ENCODE measurements at places on chromosomes 6 and 20.

DNA sequence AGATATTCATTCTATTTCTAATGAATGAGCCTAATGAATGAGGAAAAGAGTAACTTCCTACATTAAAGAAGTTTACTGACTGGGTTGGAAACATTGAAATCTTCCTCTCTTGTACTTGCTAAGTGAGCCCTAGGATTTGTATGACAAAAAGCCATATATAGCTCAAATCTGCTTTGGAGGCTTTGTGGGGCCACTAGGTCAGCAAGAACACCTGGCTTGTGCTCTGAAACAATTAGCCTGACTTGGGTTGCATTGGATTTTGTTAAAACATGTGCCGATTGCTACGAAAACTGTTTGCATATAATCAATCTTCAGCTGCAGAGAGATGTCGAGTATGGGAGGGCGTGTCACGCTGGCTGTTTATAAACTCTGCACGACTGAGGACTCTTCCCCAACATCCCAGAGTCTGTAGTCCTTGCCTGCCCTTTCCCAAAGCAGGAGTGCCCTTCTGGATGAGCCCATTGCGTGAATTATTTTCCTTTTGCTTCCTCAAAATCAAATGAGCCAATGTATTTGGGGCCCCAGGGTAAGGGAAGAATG lies 684.8 kb downstream of the DHX35 start:
- no peak for DNase-seq

GRCh38 chr20:19549896-19550295 lies 208.2 kb upstream of the RIN2 start:
- DNase-seq, result no peak

GRCh38 chr6:39470506-39470905 lies 148.0 kb upstream of the KCNK16 start:
- DNase-seq, result no peak

DNA sequence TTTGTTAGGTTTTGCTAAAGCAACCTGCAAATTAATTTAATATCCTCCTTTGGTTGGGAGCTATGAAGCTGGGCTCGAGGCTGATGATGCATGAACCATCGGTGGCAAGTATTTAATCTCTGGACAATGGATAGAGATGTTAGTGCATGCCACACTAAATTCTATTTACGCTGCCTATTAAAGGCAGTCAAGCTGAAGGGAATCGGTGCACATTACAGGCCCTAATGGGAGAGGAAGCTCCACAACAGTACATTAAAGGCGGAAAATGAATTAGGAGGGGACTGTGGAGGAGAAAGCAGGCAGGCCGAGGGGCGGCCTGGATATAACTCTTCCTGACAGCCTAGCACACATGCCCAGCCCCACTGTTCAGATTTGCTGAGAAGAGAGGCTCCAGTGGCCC lies 132.4 kb upstream of the MAFB start:
- DNase-seq, result no peak

DNA sequence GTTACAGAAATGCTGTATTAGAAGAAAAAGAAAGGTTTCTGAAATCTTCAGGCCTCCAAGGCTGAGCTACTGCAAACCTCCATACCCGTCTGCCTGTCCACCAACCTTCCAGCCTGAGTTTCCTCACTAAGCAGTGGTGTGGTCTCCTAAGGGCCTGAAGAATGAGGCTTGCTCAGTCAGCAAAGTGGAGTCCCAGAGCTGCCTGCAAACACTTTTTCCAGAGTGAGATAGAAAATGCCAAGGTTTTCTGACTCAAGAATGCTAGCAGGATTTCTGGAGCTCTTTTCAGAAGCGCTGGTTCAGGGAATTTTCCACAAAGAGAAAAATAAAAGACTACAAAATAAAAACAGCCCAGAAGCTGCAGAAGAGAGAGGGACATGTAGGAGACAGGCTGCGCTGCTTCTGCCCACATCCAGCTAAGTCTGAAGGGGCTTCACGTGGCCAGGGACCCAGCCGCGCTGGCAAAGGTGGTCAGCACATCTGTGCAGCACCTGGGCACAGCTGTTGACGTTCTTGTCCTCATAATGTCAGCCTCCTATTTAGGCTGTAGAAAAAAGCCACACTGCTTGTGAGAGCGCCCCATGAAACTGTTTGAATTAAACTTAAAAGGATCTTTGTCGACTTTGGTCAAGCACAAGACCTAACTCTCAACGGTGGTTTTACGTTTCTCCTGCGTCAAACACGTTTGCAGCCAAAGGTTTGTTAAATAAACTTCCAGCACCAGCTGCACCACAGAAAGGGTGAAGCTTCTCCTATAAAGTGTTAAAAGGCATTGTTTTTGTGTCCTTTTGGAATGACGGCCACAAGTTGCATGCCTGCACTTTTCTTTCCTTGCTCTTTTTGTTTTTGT lies 209.0 kb downstream of the THBS2 start:
- DNase-seq, result no peak

DNA sequence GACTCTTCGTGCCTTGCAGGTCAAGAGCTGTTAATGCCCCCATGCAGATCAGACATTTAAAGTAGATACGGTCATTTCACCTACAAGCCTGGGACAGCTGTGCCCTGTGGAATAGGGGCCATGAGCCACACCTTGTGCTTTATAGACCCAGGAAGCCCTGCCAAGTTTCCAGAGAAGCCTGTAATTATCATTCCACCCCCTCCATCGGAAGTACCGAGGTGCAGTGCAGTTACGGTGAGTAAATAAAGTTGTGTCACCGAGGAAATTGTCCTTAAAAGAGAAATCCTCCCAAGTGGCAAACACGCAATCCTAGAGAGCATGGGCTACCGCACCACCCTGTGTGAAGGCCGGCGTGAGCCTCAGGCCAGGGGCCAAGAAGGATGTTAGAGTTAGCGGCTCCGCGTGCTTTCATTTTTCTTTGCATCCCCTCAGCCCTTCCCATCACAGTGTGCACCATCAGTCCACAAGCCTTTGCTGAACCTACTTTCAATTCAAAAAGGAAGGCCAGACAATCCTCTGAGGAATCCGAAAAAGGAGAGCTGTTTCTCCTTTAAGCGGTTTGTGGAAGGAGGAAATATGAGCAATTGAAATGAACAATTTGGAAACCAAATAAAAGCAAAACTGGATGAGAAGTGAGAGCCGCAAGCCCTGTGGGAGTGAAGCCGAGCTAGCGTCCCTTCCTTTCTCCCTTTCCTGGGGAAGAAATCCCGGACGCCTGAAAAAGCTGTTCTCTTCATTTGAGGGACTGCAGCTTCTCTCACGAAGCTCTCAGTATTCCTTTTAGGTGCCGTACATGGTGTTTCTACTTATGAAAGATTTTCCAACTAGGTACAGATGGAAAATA lies 183.3 kb upstream of the PDE10A start:
- no peak for DNase-seq

DNA sequence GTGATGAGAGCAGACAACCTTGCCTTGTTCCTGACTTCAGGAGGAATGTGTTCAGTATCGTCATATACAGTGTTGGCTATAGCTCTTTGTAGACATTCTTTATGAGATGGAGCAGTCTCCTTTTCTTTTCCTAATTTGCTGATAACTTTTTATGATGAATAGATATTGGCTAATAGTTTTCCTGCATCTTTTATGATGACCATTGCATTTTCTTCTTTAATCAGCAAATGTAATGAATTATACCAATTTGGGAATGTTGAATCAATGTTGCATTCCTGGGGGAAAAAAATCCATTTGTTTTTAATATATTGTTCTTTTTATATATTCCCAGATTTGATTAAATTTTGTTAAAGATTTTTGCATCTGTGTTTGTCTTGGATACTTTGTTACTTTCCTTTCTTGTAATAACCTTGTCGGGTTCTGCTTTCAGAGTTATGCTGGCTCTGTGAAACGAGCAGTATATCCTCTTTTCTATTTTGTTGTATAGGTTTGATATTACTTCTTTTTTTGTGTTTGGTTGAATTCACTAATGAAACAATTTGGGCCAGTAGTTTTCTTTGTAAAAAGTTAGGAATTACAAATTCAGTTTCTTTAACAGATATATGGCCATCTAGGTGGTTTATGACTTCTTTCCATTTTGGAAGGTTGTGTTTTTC lies 23.9 kb downstream of the KDM1B start:
- DNase-seq, result no peak

DNA sequence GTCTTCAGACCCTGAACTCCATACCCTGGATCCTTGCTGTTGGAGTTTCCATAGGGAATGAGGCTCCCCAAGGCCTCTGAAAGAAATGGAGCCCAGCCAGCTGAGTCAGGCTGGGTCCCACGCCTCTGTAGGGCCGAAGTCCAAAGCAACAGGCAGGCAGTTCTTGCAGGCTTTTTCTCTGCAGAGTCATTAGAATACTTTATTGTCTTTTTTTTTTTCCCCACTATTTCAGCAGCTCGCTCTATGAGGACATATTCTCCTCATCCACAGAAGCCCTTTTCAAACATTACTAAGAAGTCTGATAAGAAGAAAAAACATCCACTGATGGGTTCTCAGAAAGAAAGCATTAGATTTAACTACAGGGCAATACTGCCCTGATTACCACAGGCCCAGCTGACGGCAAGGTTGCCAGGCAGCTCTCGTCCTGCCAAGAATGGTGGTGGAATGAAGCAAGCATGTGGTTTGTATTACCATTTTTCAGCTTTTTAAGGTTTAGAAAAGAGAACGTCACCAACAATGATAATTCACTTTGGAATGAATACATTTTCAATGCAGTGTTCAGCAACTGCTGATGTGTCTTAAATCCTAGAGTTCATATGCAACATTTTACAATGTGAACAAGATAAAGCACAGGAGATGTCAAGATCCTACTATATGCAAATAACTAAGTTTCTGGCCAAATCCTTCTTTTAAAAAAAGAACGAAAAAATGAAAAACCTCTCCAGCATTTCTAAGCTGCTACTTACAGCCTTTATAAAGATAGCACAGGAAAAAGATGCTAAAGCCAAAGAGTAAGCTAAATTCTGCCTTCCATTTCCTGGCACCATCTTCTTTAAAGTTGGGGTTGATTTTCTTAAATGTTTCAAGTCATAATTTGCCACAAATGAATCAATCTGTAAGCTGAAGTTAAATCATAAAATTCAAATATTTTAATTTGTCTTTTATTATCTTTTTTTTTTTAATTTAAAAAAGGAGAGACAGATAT lies 223.6 kb upstream of the CITED2 start:
- DNase-seq, result peak; percentile 63

GRCh38 chr6:125584468-125584939 lies 164.9 kb upstream of the HEY2 start:
- peak; percentile 47 for DNase-seq

DNA sequence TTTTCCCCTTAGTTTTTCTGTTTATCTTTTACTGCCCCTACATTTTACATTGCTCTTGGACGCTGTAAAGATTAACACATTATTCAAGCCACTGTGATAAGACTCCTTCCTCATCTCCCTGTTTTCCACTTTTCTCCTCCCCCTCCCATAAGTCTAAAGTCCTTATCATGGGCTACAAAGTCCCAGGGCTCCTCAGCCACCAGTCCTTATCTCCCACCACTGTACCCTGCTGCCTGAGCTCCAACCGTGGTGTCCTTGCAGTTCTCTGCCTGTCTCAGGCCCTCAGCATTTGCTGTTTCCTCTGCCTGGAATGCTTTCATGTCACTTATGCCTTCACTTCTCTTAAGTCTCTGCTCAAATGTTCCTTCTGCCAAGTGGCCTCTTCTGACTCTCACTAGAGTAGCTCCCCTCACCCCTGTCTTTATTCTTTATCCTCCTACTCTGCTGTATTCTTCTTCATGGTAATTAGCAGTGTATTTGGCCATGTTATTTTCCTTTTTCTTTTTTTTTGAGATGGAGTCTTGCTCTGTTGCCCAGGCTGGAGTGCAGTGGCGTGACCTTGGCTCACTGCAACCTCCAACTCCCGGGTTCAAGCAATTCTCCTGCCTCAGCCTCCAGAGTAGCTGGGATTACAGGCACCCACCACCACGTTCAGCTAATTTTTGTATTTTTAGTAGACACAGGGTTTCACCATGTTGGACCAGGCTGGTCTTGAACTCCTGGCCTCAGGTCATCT lies 10.8 kb upstream of the LATS1 start:
- DNase-seq, result no peak
